ENCODE measurements at places on chromosomes 11 and 22. TPM values are rescaled to one million over a fixed set of nuclear protein-coding genes. Genes with fewer than 3 reads are reported as not detected.

GRCh38 chr11:6328321-6328720 is 8.0 kb upstream of the CAVIN3 start:
- peaks cover 21% of the 10 kb centered on the region for H3K4me1 ChIP-seq
- no peak overlapping the region for H3K4me3 ChIP-seq
- no peaks in the 10 kb centered on the region for H3K27me3 ChIP-seq

The CABP7 gene
- 2.8 TPM for total RNA-seq

The APOA4 gene
- not detected for total RNA-seq

The FSHB gene
- total RNA-seq = not detected

- H3K36me3 ChIP-seq = no peaks in the 10 kb centered on the region
- H3K27ac ChIP-seq = no peak overlapping the region
- H3K4me3 ChIP-seq = no peak overlapping the region
- no peaks in the 10 kb centered on the region for H3K27me3 ChIP-seq
Measured at GRCh38 chr11:9576701-9577381, 3.4 kb downstream of the WEE1 start.

DNA sequence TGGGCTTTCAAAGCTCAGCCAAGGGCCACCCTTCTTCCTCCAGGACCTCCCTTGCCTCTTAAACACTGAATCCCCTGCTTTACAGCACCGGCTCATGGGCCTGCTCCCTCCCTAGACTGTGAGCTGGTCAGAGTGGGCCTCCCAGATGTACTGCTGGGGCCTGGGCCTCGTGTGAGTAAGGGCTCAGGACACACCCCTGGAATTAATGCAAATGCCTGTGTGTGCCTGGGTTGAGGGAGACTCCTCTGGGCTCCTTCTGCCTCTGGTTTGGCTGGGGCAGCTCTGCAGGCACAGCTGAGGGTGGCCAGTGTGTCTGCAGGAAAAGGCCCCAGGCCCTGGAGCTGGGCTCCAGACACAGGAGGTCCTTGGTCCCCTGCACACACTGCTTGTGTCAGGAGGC is 24.2 kb downstream of the ALX4 start:
- no peak for DNase-seq
- no peaks in the 10 kb centered on the region for H3K27me3 ChIP-seq
- H3K4me1 ChIP-seq = no peaks in the 10 kb centered on the region
- H3K36me3 ChIP-seq = no peaks in the 10 kb centered on the region
- no peak overlapping the region for H3K4me3 ChIP-seq

The FGF4 gene
- not detected for total RNA-seq

- DNase-seq = no peak
- no peaks in the 10 kb centered on the region for H3K27me3 ChIP-seq
- H3K4me3 ChIP-seq = no peak overlapping the region
- H3K27ac ChIP-seq = no peak overlapping the region
- H3K36me3 ChIP-seq = no peaks in the 10 kb centered on the region
Measured at GRCh38 chr11:128928400-128928799, 14.3 kb downstream of the TP53AIP1 start.

DNA sequence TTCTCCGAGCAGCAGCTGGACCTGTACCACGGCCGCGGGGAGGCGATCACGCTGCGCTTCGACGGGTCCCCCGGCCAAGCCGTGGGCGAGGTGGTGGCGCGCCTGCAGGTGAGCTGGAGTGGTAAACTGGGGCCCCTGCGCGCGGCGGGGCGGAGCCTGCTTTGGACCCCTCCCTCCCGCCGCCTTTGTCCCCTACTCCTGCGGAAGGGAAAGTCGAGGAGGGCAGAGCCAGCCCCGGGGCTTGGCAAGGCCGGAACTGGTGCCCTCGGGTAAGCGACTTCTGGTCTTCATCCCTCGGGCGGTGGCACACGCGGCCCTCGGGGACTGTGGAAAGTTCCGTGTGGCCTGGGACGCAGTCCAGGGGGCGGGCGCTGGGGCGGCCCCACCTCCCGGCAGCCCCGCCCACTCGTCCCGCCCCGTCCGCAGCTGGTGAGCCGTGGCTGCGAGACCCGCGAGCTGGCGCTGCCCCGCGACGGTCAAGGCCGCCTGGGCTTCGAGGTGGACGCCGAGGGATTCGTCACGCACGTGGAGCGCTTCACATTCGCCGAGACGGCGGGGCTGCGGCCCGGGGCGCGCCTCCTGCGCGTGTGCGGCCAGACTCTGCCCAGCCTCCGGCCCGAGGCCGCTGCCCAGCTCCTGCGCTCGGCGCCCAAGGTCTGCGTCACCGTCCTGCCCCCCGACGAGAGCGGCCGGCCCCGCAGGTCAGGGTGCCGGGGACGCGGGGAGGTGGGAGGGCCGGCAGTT is 9.2 kb downstream of the SIPA1 start:
- H3K27me3 ChIP-seq = no peaks in the 10 kb centered on the region
- peak overlapping the region; percentile 23 for H3K4me3 ChIP-seq
- no peak overlapping the region for H3K27ac ChIP-seq
- DNase-seq = peak; percentile 87
- no peaks in the 10 kb centered on the region for H3K4me1 ChIP-seq
- H3K36me3 ChIP-seq = no peaks in the 10 kb centered on the region

DNA sequence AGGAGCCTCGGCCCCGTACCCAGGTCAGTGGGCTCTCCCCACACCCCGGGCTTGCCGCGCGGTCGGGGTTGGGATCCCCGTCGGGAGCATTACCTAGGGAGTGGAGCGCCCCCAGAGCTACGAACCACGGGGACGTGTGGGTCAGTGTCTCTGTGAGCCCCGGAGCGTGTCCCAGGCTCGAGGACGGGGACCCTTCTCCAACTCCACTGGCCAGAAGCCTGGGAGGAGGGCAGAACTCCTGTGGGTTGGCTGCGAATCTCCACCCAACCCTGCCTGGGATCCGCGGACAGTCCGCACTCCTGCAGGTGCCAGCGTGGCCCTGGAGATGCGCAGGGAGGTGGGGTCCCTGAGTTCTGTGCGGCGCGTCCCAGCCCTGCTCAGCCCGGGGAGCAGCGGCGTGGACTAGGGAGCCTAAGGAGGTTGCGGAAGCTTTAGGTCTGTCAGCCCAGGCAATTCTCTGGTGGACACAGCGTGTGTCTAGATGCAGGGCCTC is 346 bp downstream of the PPFIBP2 start:
- H3K4me3 ChIP-seq = peak overlapping the region; percentile 67
- H3K27me3 ChIP-seq = no peaks in the 10 kb centered on the region
- H3K4me1 ChIP-seq = peaks cover 20% of the 10 kb centered on the region
- H3K27ac ChIP-seq = peak overlapping the region; percentile 72
- no peaks in the 10 kb centered on the region for H3K36me3 ChIP-seq
- peak; percentile 38 for DNase-seq

DNA sequence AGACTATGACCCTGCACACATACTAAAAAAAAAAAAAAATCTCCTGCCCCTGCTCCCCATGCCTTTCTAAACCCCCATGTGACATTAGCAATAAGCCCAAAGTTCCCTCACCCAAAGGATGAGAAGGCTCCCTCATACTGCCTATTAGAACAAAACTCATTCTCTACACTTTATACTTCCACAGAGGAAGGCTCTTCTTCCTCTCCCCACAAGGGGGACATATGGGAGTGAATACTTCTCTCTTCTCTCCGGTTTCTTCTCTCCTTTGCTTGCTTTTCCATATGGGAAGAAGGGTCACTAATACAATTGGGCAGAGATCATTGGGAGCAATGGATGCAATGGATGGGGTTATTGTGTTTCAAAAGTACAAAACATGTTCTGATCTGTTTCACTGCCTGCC is 3.3 kb downstream of the OR52L1 start:
- no peak for DNase-seq
- no peak overlapping the region for H3K27ac ChIP-seq
- no peak overlapping the region for H3K4me3 ChIP-seq

The OR51B2 gene
- total RNA-seq = not detected

The CARNS1 gene
- total RNA-seq = 0.97 TPM

GRCh38 chr22:49948958-49949913 is 11.3 kb upstream of the PIM3 start:
- peak overlapping the region; percentile 55 for H3K4me3 ChIP-seq
- H3K27me3 ChIP-seq = no peaks in the 10 kb centered on the region
- peak overlapping the region; percentile 99 for H3K27ac ChIP-seq

The SVIP gene
- 8.9 TPM for total RNA-seq

GRCh38 chr11:117842131-117842941 is 17.8 kb upstream of the FXYD2 start:
- no peaks in the 10 kb centered on the region for H3K36me3 ChIP-seq
- no peak overlapping the region for H3K4me3 ChIP-seq
- H3K27ac ChIP-seq = no peak overlapping the region
- no peaks in the 10 kb centered on the region for H3K27me3 ChIP-seq
- H3K4me1 ChIP-seq = no peaks in the 10 kb centered on the region

The GGTLC2 gene
- total RNA-seq = not detected

Data from pancreas (tissue), 10 donors.